SK-N-SH (cell line): ENCODE measurements at places on chromosomes 5 and 9. TPM values are rescaled to one million over a fixed set of nuclear protein-coding genes. Genes with fewer than 3 reads are reported as not detected.

- H3K36me3 ChIP-seq, result no peaks in the 10 kb centered on the region
- no peaks in the 10 kb centered on the region for H3K27me3 ChIP-seq
- no peak for DNase-seq
- no peaks in the 10 kb centered on the region for H3K4me1 ChIP-seq
These were observed 4.8 kb downstream of the GM2A start for GRCh38 chr5:151257731-151258181.

GRCh38 chr9:69433392-69433791 lies 108.4 kb downstream of the ENTREP1 start:
- H3K27ac ChIP-seq, result no peak overlapping the region
- H3K27me3 ChIP-seq, result no peaks in the 10 kb centered on the region
- no peaks in the 10 kb centered on the region for H3K4me1 ChIP-seq
- DNase-seq, result no peak
- H3K4me3 ChIP-seq, result no peak overlapping the region

DNA sequence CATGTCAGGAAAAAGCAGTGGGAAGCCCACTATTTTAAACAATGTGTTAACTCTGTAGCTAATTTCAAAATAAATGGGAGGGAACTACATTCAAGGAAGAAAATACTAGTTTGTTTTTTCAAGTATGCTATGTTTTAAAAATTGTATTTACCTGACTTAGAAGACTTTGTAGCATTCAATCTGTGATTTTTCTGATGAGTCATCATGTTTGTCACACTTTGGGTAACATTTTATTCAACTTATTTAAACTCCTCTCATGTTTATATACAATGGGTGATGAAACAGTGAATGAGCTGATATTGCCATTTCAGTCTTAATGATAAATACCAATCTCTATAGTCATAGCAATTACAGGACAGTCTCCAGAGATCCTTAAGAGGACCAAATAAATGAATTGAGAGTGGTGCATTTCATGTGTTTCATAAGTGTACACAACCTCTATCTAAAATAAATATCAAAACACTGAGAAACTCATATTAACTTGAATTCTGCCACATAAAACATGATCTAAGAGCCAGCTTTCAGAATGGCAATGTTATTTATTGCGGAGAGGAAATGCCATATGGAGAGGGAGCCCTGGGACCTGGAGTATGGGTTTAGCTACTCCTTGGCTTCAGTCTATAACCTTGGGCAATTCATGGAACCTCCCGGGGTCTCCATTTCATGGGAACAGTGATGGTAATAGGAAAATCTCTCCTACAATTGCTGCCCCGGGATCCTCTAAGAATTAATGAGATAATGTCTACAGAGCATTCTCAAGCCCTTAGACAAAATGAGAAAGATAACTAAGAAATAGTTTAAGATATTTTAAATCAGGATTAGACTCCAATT lies 913.9 kb downstream of the TLE4 start:
- H3K36me3 ChIP-seq, result no peaks in the 10 kb centered on the region
- H3K27me3 ChIP-seq, result no peaks in the 10 kb centered on the region
- DNase-seq, result no peak
- H3K4me3 ChIP-seq, result no peak overlapping the region

- no peaks in the 10 kb centered on the region for H3K27me3 ChIP-seq
- H3K4me3 ChIP-seq, result no peak overlapping the region
- H3K4me1 ChIP-seq, result no peaks in the 10 kb centered on the region; the same call in none of the 2 replicates
These were observed 61.1 kb downstream of the LMNB1 start for GRCh38 chr5:126837906-126838539.

GRCh38 chr5:2222246-2222992 lies 339.7 kb upstream of the IRX4 start:
- DNase-seq, result no peak
- H3K27ac ChIP-seq, result no peak overlapping the region
- H3K36me3 ChIP-seq, result no peaks in the 10 kb centered on the region
- H3K4me1 ChIP-seq, result no peaks in the 10 kb centered on the region

GRCh38 chr9:124593651-124594058 lies 86.5 kb upstream of the NR5A1 start:
- H3K4me3 ChIP-seq, result no peak overlapping the region
- no peaks in the 10 kb centered on the region for H3K36me3 ChIP-seq
- no peaks in the 10 kb centered on the region for H3K27me3 ChIP-seq
- peaks cover 8% of the 10 kb centered on the region for H3K4me1 ChIP-seq

Gene SLC34A3
- 0.06 TPM in 1 of 2 replicates, not detected in the other for polyA plus RNA-seq

Gene C5
- 1.8 and 2.7 TPM in 2 replicates for polyA plus RNA-seq

Gene RGS7BP
- not detected in 2 replicates for polyA plus RNA-seq
